GM10248 (cell line): ENCODE measurements at places on chromosomes 12 and 14.

GRCh38 chr14:54117924-54118323 lies 161.3 kb upstream of the BMP4 start:
- no peak for DNase-seq

DNA sequence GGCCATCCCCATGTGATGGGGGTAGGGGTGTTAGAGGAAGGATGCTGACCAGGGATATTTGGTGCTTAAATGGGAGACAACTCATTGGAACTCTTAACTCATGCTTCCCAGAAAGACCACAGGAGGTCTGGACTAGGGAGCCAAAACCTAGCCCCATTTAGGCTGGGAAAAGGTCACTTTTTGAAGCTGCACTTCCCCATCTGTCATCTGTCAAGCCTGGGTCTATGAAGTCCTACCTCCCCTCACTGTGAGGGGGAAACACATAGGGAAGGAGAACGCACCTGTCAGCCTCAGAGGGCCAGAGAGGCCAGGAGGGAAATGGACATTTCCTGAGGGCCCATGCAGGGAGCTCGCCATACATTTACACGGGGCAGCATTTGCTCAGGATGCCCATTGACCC lies 321.0 kb downstream of the BCL11B start:
- no peak for DNase-seq

DNA sequence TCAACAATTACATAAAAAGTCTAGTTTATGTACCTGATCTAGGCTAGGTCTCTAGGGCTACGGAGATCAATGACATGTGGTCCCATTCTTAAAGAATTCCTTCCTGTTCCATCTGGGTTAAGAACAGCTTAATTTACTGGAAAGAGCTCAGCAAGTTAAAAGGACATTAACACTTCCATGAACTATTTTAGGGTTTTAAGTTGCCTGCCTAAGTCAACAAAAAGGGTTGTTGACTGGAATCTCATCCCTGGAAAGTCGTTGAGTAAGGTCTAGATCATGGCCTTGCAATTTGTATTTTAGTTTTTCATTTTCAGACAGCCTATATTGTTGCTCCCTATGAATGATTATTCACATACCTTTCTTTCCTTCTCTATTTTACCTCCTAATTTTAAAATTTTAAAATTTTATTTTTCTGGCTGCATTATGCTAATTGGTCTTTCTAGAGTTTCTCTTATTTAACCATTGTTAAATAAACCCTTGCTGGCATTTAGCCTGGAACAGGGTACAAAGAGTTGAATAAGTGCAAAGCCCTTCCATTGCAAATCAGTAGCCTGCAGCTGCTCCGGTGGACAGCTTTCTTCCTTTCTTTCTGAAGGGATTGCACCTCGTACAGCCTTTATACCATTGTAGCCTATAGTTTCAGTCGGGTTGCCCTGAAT lies 66.3 kb downstream of the VRK1 start:
- DNase-seq = no peak

DNA sequence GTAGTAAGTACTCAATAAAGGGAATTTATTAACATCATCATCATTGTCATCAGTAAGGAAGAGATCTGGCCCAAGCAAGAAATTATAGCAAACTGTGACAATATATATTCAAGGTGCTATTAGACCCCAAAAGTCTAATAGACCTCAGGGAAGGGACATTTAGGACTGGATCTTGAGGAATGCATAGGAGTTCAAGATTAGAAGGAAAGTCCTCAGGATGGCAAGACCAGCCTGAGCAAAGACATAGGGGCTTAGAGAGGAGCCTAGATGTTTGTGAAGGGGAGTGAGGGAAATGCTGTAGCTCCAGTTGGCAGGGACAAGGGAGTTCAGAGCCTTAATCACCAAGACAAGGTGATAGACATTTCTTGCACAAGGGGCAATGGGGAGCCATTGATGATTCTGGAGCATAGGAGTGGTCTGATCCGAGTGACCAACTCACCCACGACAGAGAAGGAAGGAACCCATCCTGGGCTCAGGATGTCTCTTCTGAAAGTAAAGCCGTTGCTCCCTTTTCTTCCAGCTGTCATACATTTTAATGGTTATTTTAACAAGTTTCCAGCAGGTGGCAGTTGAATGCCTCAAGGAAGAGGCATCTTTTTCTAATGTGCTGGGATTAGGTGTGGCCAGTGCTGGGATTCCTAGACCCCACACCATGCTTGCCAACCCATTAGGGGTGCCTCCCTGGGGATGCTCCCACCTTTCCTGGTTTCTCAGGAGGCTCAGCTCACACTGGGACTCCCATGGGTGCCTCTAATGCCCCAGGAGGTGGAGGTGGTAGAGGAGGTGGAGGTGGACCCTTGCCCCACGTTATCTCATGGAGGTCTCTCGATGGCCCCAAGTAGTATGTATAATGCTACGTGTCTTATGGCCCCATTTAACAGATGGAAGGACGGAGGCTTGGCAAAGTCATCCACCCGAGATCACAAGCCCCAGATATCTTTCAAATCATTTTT lies 37.8 kb downstream of the PHETA1 start:
- peak; percentile 59 for DNase-seq

DNA sequence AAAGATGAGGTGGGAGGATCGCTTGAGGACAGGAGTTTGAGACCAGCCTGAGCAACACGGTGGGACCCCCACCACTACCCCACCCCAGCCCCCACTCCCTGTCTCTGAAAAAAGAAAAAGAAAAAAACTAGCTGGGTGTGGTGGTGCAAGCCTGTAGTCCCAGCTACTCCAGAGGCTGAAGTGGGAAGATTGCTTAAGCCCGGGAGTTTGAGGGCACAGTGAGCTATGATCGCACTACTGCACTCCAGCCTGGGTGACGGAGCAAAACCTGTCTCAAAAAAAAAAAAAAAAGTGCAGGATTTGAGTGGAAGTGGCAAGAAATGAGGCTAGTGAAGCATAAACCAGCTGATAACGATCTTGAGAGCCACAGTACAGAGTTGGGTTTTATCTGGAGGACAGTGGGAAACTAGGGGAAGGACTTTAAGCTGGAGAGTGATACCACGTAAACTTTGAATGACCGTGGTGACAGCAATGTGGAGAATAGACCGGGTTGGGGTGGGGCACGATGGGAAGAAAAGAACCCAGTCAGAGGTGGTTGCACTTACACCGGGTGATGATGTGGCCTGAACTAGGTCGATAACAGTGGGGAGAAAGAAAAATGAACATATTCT lies 85.3 kb downstream of the TMEM260 start:
- DNase-seq = no peak

DNA sequence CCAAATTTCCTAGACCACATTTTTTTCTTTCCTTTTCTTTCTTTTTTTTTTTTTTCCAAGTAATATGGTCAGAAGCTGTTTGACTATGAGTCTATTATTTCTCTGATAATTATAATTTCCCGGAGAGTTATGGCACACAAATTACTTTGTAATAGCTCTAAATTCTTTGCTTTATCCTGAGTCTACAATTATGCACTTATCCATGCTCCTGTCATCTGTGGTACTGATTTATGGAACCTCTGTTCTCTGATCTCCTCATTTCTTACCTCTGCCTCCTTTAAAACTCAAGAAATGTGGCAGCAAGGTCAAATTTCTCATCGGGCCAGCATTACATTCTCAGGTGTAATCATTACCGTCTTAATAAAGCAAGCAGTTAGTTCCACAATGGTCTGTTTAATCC lies 282.1 kb downstream of the PAWR start:
- DNase-seq = no peak

GRCh38 chr12:30691122-30691879 lies 4.4 kb downstream of the IPO8 start:
- DNase-seq = no peak

DNA sequence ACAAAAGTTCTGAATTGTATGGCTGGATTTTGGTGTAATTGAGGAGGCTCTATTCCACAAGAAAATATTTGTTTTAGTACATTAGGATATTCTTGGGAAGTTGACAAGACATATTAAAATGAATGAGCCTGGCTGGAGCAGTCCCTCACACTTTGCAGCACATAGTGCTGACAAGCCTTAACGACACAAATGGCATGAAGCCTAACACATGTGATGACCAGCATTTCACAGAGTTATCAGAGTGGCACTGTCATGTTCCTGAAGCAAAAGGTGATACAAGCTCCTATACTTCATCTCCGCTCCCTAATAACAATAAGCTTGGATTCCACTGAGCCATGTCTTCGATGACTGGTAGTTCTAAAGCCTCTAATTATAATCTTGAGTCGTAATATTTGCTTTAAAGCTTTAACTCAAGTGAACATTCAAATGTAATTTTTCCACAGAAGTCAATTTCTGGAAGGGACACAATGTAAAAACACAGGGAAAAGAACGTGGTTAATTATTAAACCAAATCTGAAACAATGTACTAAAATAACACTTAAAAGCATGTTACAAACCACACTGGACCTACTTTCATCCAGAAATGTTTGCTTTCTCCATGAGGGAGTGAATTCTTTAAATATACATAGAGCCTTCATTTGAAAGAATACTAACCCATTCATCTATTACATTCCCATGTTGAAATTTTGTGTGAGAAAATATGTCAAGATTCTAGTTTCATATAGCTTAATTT lies 49.6 kb downstream of the GRIP1 start:
- no peak for DNase-seq

DNA sequence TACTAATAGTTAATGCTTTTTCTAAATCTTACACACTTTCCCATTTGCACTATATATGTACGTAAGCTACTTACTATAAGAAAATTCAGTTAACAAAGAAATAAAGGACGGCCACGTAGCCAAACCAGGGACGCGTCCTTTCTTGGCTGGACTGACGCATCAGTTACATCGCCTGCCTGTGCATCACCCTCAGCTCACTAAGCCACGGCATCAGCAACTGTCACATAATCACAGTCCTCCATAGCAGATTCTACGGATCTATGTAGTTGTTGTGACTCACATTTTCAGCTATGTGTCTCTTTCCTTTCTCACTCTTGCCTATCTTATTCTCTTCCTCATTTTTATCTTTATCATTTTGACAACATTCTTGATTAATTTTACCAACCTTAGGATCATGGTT lies 38.1 kb upstream of the C12orf50 start:
- no peak for DNase-seq

DNA sequence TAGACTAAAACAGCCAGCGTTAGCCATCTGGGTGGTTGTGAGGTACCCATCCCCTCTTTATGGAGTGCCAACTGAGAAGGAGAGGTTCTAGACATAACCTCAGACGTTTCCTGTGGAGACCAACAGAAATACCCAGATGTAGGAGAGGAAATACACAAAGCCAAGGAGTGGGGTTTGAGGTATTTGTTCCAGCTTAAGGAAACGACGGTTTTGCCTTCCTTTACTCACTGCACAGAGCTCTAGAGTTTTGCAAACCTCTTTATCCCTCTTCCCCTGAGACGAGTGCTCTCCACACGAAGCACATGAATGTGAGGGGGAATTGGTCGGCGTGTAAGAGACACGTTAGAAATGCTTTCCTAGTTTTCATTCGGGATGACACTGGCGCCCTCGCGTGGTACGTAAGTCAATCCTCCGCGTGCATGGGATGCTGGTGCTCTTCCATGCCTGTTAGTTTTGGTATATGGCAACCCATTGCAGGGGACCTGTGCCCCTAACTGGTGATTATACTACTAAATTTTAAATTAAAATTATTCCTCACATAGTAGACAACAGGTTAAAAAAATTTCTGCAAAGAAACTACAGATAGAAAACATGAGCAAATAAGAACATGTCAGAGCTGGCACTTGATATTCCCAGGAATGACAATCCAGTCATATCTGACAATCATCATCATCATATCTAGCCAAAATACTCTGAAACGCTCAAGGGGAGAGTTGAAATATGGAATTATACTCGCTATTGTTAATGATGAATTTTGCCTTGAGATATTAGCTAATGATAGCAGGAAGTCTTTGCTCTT lies 121.7 kb downstream of the PPM1H start:
- peak; percentile 53 for DNase-seq
